ENCODE measurements at places on chromosomes 16 and 17.

GRCh38 chr17:38572669-38573365 lies 32.9 kb downstream of the SRCIN1 start:
- DNase-seq, result no peak

- DNase-seq, result no peak
Measured at GRCh38 chr16:3186946-3187690, 886 bp upstream of the OR1F1 start.

GRCh38 chr17:65278050-65278819 lies 141.1 kb downstream of the RGS9 start:
- no peak for DNase-seq

GRCh38 chr16:55289353-55289752 lies 34.6 kb upstream of the IRX6 start:
- no peak for DNase-seq
